Iris pigment epithelial cell (primary cell): ENCODE measurements at places on chromosomes 5 and 9.
A peak's percentile ranks its signal among the peaks of the same experiment; 100 is the strongest.

DNA sequence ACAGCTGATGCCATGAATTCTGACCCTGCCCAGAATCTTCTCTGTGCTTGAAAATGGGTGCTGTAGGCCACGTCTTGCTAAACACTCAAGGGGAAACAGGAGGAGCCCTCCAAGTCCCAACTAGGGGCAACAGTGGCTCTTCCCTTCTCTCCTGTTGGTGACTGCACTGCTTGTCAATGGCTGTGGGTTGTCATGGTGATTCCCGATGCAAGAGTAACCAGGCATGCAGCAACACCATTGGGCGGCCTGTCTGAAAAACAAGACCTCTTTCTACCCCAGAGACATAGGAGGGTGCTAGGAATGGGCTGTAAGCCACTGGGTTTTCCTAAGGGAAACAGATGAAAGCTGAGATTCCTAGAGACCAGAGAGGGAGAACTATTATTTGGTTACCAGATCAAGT is 201.7 kb upstream of the PANK3 start:
- DNase-seq: no peak

DNA sequence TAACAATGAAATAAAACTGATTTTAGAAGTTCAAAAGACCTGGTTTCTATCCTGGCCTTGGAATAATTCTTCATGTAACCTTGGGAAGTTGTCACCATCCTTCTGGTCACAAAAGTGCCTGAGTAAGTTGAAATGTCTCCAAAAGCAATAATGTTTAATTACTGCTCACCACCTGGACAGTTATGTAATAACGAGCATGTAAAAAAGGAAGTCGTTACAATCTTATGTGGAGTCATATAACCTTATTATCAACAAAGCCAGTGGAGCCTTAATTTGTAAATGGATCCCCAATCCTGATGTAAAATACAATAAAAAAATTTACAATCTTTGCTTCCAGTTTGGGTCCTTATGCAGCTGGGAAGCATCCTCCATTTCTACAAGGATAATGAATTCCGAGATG is 64.2 kb upstream of the GPR151 start:
- DNase-seq: no peak

DNA sequence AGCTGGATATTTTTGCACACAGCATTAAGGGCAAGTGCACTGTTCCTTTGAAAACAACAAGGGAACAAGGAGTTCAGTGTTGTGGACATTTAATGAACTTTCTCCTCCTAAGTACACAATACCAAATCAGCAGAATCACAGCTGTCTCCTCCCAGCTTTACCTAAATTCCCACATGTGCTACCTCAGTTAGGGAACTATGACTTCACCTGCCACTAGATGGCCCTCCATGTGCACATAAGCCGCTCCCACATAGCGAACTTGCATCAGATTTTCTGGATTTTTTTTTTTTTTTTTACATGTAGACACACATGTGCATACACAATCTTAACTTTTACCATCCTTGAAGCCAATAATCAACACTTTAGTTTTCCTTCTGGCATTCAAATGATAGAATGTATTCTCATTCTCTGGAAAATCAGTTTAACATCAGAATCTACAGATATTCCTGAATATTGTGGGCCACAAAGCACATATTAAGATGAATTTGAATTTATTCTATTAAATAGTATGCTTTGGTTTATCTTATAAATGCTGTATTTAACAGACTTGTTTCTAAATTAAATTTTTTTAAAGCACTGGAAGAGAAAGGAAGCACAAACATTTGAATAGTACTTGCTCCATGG is 123.6 kb downstream of the PALM2AKAP2 start:
- DNase-seq: peak; percentile 81

DNA sequence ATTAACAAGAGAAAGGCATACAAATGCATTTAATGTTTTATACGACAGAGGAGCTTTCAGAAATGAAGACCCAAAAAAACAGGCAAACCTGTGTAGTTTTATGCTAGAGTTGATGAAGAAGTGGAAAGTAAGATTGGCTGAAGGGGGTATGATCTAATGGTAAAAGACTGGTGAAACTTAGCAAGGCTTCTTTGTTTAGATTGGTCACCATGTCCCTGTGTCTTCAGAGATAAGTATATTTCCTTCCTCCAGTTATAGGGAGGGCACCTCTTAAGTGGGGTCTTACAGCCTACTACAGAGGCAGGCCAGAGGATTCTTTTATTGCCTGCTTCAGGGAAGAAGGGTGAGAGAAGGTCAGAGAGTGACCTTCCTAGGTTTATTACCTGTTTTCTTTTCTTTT is 56.4 kb downstream of the PRKACG start:
- DNase-seq: no peak

DNA sequence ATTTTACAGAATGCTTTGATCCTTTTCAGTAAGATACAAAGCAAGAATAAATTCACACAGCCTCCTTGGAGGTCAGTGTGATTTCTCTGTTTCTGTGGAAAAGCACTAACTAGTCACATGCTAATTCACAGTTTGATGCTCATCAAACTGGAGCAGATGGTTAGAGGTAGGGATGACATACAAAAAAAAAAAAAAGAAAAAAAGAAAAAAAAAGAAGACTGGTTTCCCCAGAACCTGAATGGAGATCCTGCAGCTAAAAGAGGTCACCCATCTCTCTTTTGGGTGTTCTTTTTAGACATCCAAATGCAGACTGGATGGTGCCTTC is 123.7 kb upstream of the ANKRD55 start:
- no peak for DNase-seq

- DNase-seq: no peak
Measured at GRCh38 chr9:137336735-137337134, 34.7 kb upstream of the NRARP start.

- DNase-seq: no peak
Measured at GRCh38 chr5:57695179-57695578, 212.6 kb upstream of the ACTBL2 start.

DNA sequence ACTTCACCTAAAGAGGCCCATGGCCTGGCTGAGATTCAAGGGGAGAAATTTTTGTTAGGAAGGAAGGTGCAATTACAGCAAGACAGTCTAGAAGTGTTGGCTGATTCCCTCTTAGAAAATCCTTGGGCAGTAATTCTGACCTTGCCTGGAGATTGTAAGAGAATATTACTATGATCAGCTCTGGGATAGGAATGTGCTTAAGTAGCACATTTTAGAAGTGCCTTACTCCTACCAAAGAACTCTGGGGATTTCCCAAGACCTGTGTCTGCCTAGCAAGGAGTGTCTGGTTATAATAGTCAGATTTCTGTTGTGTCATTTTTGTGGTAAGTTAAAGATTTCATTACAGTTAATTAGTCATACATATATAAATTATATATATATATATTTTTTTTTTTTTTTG is 52.3 kb downstream of the NLN start:
- DNase-seq: peak; percentile 91

- peak; percentile 29 for DNase-seq
Measured at GRCh38 chr9:116791326-116791725, 104.2 kb downstream of the TRIM32 start.

DNA sequence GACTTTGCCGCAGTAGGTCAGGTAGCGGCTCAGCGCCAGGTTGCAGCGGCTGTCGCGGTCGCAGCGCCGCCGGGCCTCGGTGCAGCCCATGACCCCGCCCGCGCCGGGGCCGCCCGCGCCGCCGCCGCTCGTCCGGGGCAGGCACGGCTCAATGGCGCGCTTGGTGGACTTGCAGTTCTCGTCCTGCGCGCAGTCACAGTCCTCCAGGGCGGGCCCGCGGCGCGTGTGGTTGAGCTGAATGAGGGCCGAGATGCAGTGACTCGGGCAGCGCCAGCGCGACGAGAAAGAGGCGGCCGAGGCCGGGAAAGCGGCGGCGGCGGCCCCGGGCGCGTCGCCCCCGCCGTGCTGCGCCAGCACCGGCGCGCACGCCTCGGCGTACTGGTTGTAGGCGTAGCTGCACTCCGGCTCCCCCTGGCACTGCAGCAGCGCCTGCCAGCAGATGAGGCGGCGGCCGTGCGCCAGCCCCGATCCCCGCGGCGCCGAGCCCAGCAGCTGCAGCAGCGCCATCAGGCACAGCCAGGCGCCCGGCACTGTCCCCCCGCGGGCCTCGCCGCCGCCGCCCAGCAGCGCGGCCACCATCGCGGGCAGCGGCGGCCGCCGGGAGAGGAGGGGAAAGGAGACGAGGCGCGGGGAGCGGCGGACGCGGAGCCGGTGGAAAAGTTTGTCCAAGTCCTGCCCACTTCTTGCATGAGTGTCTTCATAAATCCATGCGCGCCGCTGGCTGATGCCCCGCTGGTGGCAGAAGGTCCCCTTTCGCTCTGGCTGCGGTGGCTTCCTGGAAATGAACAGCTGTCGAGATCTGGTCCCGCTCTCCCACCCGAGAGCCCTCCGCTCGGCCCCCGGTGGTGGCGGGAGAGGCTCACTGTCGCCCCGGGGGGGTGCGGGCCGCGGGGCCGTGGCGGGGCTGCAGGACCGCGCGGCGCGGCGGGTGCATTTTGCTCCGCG is 833 bp downstream of the GAS1 start:
- peak; percentile 79 for DNase-seq

DNA sequence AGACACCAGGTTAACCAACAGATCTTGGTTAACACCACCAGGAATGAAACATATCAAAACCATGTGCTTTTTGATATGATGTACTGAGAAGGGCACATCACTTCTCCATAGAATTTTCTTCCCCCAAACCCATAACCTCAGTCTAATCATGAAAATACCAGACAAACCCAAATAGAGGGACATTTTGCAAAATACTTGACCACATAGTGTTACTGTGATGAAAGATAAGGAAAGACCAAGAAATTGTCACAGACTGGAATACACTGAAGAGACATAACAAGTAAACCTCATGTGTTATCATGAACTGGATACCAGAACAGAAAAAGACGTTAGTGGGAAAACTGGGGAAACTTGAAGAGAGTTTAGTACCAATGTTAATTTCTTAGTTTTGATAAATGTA is 74.9 kb upstream of the VCAN start:
- DNase-seq: no peak

DNA sequence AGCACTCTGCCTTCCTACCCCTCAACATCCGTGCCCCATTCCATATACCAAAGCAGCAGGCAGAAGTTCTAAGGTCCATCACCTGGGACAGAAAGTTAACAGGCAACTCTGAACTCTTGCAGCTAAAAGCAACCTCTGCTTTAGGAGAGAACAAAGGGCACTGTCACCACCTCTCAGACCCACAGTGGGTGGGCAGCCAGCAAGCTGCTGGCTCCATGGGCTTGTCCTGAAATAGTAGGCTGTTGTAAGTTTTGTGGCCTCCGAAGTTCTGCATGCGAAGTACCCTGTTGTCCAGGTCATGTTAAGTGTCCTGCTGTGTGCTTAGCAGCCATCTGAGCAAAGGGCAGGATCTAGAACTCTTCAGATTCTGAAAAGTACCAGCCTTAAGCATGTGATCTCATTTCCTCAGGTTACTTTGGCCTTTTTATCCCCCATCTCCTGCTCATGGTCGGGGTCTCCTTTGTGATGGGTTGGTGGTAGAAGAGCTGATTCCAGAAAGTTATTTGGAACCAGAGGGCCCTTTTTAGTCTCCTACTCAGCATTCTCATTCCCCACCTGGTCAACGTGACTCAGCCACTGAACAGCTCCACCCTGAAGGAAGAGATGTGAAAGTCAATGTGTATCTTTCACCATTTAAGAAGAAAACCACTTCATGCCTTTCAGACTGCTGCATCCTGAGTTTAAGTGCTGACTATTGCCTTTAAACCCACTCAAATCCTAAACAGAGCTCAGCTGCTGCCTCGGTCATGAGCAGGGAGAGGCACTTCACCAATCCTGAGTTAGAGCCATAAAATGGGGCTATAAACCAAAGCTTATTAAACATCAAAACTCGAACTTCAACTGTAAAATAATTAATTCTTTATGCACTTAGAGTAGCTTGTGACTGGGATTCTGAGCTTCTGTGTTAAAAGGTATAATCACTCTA is 121.4 kb downstream of the DPYSL3 start:
- DNase-seq: no peak

GRCh38 chr5:73388306-73388684 is 60.3 kb downstream of the FOXD1 start:
- no peak for DNase-seq

DNA sequence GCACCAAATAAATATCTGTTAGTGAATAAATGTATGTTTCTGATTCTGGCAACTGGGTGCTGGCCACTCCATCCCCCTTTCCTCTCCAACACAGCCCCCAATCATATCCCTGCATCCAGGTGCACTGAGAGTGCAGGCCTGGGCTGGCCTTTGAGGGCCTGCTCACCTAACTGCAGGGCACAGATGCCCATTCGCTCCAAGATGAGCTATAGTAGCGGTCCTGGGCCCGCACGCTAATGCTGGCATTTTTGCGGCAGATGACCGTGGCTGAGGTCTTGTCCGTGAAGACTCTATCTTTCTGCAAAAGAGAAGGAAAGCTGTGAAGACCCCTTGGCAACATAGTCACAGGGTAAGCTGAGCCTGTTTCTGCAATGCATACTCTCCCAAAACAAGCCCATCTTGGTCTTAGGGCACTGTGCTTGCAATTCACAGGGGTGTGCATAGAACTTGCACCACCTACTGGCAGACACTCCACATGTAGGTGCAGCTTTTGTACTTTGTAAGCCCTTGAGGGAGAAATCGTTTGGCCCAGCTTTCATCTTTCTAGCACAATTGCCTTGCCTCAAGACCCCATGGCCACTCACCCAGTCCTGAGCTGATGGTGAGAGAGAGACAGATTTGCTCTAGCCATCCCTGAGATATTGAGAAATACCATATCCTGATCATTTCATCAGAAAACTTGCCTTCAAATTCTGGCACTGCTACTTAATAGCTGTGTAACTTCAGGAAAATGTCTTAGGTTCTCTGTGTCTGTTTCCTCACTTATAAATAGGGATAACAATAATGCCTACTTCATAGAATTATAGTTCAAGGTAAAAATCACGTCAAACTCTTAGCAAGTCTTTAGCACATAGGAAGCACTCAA is 13.5 kb downstream of the IL12B start:
- peak; percentile 80 for DNase-seq

- no peak for DNase-seq
Measured at GRCh38 chr5:65704621-65705239, 17.2 kb downstream of the SGTB start.

- DNase-seq: peak; percentile 76
Measured at GRCh38 chr9:115367780-115368525, 250.0 kb upstream of the TNC start.

- no peak for DNase-seq
Measured at GRCh38 chr9:137708590-137709284, 89.9 kb downstream of the EHMT1 start.

- DNase-seq: no peak
Measured at GRCh38 chr5:113188436-113188835, 211.8 kb downstream of the DCP2 start.

GRCh38 chr5:139655727-139656271 is 7.7 kb downstream of the CXXC5 start:
- DNase-seq: no peak

DNA sequence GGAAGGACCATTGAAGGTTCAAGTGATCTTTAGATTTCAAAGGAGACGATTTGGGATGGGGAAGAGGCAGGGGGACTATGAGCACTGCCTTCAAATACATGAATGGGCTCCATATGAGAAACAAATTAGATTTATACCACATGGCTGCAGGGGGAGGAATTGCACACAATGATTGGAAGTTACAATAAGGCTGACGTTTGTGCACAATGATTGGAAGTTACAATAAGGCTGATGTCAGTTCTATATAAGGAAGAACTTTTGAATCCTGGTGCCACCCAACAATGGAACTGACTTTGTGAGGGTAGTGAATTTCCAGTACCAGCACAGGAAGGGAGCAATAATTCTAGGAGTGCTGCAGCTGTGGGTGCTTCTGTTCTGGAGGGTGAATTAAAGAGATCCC is 95.7 kb upstream of the PTGER4 start:
- no peak for DNase-seq
